ENCODE measurements at places on chromosomes 12 and 14.
A peak's percentile ranks its signal among the peaks of the same experiment; 100 is the strongest.

- DNase-seq = no peak
Measured at GRCh38 chr14:88829188-88829587, 4.7 kb downstream of the TTC8 start.

DNA sequence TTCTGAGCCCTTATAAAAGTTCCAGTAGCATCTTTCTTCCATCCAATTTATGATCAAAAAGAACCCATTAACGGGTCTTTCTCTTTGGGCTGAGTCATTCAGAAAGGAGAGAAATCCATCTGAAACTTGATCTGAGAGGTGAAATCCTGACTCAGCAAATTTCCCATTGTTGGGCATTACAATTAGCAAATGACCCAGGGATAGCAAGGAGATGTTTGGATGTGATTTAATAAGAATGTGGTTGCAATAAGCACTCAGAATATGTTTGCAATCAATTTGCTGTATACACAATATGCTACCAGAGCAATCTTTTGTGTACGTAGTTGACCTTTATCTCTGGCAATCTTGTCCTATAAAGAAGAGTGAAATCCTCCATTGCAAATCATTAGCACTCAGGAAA, 122.7 kb downstream of the CCDC60 start:
- DNase-seq = no peak

DNA sequence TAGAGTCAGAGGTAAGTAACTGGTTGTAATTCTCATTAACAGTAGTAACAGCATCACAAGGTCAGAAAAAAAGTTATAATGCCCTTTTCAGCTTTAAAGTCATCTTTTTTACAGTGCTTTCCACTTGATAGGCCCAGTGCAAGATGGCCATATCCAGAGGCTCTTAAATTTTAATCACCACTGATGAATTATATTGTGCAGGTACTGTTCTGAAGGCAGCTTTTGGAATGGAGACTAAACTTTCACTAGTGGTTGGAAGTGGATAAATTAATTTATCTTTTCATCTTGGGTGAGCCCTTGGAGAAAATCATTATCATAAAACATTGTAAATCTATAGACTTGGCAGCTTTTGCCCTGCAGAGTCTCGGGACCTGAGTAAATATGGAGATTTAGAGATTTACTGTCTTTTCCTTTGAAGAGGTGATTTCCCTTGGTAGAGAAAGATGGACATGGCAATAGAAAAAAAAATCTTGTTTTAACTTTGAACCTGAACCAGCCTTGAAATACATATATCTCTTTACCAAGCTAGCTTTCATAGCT, 969.1 kb upstream of the NOVA1 start:
- no peak for DNase-seq

- DNase-seq = no peak
Measured at GRCh38 chr12:126189856-126190255, 1124.6 kb downstream of the AACS start.

GRCh38 chr12:16670456-16671050, 64.6 kb upstream of the LMO3 start:
- no peak for DNase-seq

DNA sequence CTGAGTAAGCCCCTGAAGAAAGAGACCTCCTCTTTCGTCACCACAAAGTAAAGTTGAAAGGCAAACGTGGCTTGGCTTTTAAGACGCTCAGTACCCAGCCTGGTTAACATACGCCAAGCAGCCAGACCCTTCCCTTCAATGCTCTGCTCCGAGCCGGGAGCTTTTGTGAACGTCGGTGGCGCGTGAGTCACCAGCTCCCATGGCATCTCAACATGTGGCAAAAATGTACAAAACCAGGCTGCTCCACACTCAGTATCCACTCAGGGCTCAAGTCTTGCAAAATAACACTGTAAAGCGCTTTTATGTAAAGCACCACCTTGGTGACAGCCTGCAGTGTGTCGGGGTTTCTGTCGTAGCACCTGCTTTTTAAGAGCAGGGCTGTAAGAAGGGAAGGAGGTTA, 89.0 kb downstream of the SETD3 start:
- no peak for DNase-seq

GRCh38 chr14:61152851-61153364, 128.2 kb downstream of the TMEM30B start:
- DNase-seq = no peak

DNA sequence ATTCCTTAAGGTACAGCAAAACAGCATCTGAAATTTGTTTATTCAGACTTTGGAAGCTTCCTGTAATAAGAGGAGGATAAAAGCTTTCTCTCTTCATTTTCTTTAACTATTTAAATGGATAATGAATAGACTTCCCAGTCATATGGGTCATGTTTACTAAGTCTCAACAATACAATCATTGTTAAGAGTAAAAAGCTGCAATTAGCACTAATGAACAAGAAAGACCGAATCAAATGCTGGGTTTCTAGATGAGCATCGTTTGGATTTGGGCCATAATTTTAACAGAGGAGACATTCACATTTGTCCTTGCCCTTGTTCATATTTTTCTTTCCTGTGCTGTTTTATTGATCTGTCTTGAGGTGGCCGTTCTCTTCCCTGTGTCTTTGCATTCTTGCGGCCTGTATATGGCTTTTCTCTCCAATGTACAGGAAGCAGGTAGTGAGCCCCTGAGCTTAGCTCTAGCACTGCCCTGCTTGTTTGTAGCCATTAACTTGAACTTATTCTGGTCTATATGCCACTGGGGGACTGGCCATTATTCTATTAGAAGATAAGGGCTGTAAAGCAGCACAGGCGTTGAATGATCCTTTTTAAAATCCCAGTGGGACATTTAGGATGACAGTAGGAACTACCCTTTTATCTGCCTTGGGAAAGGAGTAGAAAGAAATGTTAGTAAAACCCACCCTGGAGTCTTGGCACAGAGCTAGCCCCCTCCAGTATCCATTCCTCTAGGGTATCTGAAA, 34.6 kb downstream of the ABHD12B start:
- DNase-seq = no peak

DNA sequence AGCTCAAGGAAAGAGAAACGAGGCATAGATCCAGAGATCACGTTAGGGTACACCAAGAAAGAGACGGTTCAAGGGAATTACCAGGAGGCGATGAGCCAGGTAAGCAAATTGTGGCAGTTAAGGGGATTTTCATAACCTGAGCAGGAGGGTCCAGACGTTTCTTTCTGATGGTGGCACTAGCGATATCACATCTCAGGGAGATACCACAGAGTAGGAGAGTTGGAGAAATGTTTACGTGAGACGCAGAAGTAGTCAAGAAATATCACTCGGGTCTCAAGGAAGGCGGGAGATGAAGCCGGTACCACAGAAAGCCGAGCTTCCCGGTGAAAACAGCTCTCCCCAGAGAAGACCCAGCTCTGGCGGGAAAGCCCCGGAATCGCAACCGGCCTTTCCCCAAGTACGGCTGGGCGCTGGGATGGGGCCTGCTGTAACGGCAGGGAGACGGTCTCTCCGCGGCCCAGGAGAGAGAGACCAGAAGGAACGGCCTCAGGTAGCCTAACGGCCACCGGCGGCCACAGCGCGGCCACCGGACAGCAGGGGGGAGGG, 485 bp downstream of the SENP1 start:
- DNase-seq = peak; percentile 3

DNA sequence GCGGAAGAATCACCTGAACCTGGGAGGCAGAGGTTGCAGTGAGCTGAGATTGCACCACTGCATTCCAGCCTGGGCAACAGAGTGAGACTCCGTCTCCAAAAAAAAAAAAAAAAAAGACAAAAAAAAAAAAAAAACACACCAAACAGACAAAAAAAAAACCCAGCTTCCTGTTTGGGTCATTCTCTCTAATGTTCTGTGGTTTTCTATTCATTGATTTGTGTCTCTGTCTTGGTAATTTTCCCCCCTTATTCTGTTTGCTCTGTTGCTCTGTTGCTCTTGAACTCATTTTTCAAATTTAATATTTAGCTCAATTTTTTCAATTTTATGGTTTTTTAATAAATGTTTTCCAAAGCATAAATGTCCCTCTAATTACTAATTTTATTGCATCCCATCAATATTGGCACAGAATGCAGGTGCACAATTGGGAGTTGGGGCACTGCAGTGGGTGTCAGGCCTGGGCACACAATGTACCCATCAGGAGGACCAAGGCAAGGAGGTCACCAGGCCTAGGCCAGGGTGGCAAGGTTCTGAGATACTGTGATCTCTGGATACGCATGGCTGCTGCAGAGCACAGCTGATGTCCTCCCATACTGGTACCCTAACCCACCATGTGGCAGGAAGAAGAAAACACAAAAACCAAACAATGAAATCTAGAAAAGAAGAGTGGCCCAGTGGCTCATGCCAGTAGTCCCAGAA, 8.0 kb upstream of the GNPTAB start:
- DNase-seq = no peak

GRCh38 chr14:99995700-99996356, 69.4 kb upstream of the EVL start:
- DNase-seq = peak; percentile 32

GRCh38 chr12:131709226-131709625, 1.7 kb upstream of the SFSWAP start:
- no peak for DNase-seq

GRCh38 chr12:27619308-27619707, 76.9 kb upstream of the REP15 start:
- no peak for DNase-seq

DNA sequence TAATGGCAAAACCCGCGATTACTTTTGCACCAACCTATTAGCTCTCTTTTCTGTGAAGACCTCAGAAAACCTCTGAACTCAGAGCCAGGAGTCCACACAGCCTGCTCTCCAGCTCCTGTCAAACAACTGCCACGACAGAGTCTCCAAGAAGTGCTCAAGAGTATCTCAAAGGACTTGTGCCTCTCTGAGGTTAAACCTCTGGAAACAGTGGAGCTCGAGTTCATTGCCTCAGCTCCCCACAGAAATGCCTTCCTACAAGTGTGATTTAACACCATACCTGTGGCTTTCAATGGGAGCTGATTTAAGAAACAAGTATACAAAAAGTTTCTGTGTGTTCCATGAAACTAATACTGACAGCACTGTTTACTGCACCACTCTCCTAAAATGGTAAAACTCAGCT, 20.1 kb downstream of the ACTN1 start:
- no peak for DNase-seq

GRCh38 chr12:69698769-69699540, at the start of gene BEST3:
TSS of gene BEST3 (minus strand) at chr12:69699303. CDS start at chr12:69697798, 1,505 bp downstream.
- no peak for DNase-seq

DNA sequence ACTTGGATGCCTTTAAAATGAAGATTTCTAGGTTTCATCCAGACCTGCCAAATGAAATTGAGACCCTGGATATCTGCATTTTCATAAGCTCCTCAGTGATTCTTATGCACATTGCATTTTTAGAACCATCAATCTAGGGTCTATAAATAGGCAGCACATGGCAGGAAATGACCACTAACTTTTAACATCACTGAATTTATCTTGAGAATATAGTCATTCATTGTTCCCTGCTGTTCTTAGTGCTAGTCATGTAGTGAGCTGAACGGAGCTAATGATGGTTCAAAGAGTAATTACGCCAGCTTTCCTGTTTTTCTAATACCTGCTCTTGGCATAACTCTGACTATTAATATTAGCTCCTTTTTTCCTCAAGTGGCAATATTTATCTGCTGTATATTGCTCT, 91.6 kb downstream of the TPH2 start:
- DNase-seq = no peak

GRCh38 chr12:127038761-127039160, 1228.2 kb upstream of the TMEM132C start:
- no peak for DNase-seq

DNA sequence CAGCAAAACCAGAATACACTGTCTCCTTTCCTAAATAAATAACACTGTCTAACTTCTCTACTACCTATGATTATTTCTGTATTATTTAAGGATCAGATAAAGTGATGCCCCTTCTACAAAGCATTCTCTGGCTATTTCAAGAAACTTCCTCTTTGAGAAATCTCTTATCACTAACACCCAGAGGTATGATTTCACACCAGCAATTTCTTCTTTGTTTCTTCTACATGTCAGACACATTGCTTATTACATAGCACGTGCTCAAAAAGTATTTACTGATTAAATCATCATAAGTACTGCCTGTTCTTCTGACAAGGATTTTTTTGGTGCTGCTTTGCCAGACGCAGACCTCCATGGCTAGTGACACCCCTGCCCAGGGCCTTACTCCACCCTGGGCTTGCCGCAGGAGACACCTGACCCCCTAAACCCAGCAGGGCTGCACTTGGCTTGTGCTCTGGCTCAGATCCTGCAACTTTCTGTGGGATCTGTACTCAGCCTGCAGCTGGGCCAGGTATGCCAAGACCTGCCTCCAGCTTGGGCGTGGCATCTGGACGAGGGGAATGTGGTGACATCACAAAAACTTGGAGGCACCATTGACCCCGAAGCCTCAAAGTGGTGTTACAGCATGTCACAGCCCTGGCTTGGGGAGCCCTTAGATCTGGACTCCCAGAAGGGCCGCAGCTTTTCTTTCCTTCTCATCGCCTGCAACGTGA, 15.4 kb upstream of the HIGD1C start:
- no peak for DNase-seq

- no peak for DNase-seq
Measured at GRCh38 chr12:33245434-33245833, 194.2 kb downstream of the SYT10 start.

- no peak for DNase-seq
Measured at GRCh38 chr14:62097072-62097471, 334.9 kb downstream of the SNAPC1 start.

DNA sequence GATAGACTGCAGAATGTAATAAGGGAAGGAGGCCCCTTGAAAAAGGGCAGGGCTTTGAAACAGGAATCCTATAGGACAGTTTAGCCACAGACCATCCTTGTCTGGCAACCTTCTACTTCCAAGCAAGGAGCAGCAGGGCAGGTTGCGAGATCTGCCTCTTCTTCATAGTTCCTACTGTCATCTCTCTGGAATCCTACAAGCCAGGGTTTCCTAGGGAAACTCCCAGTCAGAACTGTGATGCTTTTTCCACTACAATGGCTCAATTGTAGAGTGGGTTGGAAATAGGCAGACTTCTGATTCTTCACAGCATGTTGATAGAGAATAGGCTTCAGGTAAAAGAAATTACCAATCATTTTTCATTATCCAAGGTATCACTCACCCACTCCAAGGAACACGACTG, 186.3 kb downstream of the DACT1 start:
- DNase-seq = no peak

DNA sequence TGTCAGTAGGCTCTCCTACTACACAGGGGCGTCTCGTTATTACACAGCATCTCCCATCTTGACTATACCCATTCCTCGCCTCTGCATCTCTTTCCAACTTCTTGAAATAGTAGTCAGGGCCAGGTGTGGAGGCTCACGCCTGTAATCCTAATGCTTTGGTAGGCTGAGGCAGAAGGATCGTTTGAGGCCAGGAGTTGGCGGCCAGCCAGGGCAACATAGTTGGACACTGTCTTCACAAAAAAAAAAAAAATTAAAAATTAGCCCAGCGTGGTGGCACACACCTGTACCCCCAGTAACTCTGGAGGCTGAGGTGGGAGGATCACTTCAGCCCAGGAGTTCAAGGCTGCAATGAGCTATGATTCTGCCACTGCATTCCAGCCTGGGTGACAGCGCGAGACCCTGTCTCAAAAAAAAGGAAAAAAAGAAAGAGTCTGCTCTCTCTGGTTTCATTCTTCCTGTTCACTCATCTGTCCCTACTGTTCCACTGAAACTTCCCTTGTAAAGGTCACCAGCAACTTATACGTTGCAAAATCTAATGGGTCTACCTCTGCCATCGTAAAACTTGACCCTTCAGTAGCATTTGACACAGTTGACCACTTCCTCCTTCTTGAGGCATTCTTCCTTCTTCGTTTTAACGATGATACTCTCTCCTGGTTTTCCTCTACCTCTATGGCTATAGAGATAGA, 41.0 kb upstream of the PTGR2 start:
- no peak for DNase-seq

- DNase-seq = no peak
Measured at GRCh38 chr12:40474630-40475029, 217.6 kb upstream of the CNTN1 start.
